ENCODE measurements at places on chromosomes 2 and 18.

DNA sequence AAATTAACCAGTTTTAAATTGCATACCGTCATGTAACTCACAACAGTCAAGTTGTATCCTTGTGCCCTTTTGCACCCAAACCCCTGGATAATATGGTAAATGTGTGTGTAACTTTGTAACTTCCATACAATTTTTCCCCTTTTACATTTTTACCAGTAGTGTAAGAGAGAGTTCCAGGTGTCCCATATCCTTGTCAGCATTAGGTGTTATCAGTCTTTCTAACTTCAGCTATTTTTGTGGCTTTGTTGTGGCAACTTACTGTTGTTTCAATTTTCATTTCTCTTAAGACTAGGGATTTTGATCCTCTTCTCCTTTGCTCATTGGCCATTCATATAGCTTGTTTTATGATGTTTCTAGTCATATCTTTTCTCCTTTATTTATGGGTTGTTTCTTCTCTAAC is 94.6 kb downstream of the LCLAT1 start:
- no peak for DNase-seq

DNA sequence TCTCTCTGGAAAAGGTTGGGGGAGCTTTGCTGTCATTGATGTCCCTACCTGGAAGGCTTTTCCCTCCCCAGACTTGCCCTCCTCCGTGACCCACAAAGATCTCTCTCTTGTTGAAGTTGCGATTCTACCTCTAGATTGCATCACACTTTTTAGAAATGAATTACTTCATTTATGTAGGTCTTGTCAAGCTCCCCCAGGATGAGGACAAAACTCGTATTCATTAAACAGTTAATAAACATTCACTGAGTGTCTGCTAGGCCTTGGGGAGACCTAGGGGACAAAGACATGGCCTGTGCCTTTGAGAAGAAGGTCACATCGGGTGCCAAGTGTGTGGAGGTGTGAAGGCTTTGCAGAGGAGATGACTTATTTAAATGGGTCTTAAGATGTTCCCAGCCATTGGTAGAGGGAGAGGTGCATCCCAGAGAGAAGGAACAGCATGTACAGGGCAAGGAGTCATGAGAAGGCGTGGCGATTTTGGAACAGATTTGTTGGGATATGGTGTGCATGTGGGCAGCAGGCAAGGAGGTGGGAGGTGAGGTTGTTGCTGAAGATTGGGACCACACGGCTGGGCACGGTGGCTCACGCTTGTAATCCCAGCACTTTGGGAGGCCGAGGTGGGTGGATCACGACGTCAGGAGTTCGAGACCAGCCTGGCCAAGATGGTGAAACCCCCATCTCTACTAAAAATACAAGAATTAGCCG is 9.8 kb upstream of the YWHAQ start:
- DNase-seq, result no peak

- DNase-seq, result no peak
These were observed 117.3 kb downstream of the GALR1 start for GRCh38 chr18:77366720-77367641.

DNA sequence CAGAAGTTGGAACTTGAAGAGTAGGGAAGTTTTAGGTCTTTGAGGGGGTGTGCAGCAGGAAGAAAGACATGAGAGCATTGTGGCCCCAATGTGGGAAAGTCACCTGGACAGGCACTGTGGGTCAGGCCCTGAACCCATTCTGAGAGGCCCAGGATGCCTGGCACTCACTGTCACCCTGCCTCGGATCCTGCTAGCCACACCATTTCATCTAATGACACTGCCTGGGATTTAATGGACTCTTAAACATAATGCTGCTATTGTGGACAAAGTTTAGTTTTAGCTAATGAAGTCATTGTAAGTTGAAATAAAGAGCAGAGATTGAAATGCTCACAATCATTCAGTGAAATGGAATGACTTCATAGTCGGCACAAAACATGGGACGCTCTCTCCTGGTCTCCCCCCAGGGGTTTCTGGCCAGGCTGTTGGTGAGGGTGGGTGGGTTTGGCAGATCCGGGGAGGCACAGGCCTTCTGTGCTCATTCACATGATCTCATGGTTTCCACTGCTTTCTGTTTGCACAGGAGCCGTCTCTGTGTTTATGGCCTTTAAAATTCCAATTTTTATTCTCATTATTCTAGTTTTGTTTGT is 141.8 kb upstream of the KLHL29 start:
- DNase-seq, result no peak

- DNase-seq, result no peak
These were observed 1607.3 kb upstream of the CELF4 start for GRCh38 chr18:39172695-39173421.

DNA sequence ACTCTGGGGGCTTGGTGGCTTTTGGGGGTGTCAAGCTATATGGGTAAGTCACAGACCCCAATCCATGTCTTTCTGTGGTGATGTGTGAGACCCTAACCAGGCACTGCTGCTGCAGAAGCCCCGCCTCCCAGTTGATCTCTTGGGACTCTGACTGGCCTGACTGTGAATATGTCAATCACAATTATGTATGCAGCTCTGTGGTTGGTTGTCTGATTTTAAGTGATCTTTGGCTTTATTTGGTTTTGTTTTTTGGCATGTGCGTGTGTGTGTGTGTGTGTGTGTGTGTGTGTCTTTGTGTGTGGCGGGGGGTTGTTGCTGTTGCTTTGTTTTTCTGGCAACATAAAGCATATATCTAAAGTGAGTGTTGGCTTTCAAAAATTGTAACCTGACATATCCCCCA is 78.5 kb upstream of the GLS start:
- no peak for DNase-seq

GRCh38 chr2:102304268-102304667 is 7.1 kb upstream of the IL1RL1 start:
- no peak for DNase-seq

- DNase-seq, result no peak
These were observed 211.0 kb downstream of the CYRIA start for GRCh38 chr2:16454621-16455020.

- no peak for DNase-seq
These were observed 96.9 kb upstream of the RMP24 start for GRCh38 chr18:35875566-35875965.

DNA sequence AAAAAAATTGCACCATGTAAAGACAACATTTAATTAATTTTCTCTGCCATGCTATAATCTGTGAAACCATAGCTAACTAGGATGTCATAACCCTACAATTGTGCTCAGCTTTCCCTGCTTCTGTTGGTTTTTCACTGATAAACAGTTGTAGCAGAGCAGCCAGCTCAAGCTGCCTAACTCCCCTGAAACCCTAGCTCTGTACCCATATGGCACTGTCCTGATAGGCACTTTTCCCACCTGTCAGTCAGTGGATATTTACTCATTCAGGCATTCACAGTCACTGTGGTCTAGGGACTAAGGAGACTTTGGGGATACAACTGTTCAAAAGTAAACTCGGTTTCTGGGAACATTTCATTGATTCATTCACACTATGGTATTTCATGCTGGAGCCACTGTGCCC is 407.0 kb downstream of the DSEL start:
- DNase-seq, result no peak

- DNase-seq, result no peak
These were observed 133.9 kb upstream of the CCDC195 start for GRCh38 chr2:224850081-224850480.

- no peak for DNase-seq
These were observed 57.7 kb downstream of the ODC1 start for GRCh38 chr2:10390369-10390801.

DNA sequence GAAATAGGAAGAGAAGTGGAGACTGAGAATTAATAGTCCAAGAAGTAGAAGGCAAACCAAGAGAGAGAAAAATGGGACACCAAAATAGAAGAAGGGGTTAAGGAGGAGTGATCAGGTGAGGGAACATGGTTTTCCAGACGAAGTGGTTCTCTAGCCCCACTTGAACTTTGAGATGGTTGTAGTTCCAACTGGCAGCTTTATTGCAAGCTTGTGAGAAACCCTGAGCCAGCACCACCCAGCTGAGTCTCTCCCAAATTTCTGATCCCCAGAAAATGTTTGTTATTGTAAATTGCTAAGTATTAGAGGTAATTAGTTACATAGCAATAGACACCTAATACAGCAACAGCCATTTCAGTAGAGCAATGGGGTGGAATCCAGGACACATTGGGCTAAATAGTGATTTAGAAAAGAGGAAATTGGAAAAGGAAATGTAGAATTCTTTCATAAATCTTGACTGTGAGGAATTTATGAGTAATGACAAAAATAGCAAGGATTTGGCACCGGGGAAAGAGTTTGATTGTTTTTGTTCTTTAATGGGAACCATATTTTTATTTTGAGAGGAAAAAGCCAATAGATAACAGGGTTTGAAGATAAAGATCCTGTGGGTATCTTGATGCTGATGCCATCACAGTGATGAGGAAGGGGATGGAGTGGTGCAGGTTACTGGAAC is 62.1 kb upstream of the XDH start:
- no peak for DNase-seq

GRCh38 chr18:2114289-2114688 is 457.0 kb downstream of the METTL4 start:
- DNase-seq, result no peak

DNA sequence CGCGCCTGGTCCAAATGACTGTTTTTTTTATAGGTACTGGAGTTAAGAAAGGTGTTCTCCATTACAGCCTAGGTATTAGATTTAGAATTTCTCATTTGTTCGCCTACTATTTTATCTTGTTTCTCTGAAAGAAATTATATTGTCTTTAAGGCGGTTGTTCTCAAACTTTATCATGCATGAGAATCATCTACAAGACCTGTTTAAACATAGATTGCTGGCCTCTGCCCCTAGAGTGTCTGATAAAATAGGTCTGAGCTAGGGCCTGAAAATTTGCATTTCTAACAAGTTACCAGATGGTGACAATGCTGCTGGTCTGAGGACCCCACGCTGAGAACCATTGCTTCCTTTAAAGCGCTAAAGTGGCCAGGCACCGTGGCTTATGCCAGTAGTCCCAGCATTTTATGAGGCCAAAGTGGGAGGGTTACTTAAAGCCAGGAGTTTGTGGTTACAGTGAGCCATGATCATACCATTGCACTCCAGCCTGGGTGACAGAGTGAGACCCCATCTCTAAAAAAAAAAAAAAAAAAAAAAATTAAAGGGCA is 34.0 kb upstream of the RNF138 start:
- no peak for DNase-seq

DNA sequence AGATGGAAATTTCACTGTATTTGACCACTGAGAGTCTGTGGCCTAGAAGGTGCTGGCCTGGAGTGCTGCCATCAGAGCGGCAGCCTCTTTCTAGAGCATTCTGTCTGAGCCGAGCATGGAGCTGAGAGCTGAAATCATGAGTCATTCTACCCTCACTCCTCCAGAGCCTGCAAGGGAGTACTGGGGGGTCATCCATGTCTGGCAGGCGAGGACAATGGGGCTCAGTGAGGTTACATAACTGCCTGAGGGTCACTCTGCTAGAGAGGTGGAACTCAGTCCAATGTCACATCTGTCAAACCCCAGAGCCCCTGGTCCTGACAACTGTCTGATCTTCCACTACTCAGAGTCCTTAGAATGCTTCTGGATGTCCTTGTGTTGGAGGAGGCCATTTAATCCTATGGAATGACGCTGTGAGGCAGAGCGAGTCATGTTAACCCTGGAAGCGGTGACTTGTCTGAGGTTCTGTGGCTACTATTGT is 65.3 kb downstream of the HAUS1 start:
- DNase-seq, result no peak

DNA sequence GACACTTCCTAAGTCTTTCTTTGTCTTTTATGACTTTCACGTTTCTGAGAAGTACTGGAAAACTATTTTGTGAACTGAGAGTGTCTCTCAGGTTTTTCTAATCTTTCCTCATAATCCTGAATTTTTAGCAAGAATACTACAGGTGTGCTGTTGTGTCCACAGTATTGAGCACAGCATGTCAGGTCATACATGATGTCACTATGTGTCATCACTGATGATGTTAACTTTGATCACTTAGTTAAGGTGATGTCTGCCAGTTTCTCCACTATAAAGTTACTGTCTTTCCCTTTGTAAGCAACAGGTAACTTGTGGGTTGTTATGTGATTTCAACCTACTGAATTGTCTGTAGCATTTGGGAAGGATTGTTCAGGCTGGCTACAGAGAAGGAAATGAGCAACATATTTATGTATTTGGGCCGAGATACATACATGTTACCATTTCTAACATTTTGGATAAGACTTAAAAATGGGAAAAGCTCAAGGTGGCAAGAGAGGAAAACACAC is 11.1 kb downstream of the MATN3 start:
- no peak for DNase-seq

- no peak for DNase-seq
These were observed 719.7 kb upstream of the SOX11 start for GRCh38 chr2:4972472-4972871.

DNA sequence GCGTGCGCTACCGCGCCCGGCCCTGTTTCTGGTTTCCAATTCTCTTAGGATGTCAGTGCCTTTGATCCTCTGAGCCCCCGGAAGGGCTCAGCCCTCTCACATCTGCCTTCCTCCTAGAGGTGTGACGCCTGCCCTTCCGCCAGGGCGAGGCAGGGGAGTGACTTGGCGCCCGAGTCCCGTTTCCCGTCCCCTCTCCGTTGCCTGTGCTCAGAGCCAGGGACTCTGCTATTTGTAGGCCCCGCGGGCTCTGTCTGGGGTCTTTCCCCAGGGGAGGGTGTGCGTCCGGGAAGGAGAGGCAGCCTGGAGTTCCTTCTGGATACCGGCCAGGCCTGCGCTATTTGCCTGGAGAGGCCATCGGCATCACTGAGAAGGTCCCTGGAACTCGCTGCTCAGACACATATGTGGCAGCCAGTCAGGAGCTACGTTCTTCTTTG is 103.7 kb upstream of the TAF1B start:
- DNase-seq, result no peak

DNA sequence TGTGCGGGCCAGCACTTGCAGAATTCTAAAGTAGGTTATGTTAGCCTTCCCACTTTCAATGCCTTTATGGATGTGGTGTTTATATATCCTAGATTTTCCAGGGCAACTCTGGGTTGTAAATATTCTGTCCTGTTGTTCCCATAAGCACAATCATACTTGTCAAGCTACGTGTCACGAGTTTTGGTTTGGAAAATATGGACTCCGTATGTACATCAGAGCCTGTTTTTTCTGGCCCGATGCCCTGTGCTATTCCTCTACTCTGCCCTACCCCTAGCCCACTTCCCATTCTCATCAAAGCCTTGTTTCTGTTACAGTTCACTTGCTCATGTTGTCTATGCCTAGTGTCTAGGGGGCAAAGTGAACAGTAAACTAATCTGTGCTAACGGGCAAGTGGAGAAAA is 27.0 kb upstream of the ZEB2 start:
- DNase-seq, result no peak

DNA sequence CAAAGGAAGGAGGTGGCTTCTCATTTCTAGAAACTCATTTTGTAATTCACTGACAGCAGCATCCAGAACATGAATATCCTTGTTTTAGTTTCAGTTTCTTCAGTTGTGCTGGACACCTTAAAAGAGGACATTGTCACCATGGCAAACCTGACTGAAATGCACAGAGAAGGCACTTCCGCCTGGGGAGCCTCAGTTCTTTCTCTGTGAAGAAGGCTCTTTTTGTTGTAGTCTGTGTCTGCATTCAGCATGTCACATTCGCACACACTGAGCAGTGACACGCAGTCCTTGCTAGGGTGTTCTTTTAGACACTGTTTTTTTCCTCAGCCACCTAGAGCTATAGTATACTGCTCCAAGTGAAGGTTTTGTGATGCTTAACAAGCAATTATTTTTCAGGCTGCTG is 9.5 kb upstream of the RPRM start:
- DNase-seq, result no peak

GRCh38 chr2:236449167-236449761 is 120.4 kb upstream of the ACKR3 start:
- DNase-seq, result no peak

GRCh38 chr2:152462779-152463178 is 127.8 kb downstream of the FMNL2 start:
- no peak for DNase-seq

GRCh38 chr18:76610933-76611749 is 116.1 kb upstream of the ZNF516 start:
- no peak for DNase-seq

Data from amniotic stem cell (primary cell).